ENCODE measurements at places on chromosomes 12 and 14.

DNA sequence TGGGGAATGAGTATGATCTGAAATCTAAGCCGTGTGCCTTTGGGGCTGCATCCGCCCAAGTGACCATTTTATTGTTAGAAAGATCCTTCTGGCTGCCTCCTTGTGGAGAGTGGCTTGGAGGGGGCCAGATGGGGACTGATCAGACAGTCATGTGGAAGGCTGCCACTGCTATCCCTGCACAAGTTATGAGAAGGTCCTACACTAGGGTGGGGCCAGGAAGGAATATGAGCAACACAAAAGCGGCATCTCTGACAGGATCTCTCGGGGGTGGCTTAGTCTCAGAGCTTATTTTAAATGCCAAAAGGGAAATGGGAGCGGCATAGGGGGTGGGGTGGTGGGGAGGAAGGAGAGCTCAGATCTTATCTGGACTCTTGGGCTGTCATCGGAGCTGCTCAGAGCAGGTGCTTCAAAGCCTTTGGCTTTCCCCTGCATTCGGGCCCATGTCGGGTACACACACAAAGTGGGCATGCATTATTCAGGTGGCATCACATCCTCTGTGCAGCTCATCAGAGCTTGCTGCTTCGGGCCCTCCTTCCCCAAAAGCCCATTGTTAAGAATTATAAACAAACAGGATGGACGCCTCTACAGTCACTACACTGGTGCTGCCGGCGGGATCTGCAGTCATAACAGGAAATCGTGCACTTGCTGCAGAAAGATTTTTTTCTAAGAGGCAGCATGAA lies 805.4 kb downstream of the VRK1 start:
- no peak for DNase-seq

GRCh38 chr14:104806625-104807465 lies 5.9 kb downstream of the ZBTB42 start:
- DNase-seq: no peak

DNA sequence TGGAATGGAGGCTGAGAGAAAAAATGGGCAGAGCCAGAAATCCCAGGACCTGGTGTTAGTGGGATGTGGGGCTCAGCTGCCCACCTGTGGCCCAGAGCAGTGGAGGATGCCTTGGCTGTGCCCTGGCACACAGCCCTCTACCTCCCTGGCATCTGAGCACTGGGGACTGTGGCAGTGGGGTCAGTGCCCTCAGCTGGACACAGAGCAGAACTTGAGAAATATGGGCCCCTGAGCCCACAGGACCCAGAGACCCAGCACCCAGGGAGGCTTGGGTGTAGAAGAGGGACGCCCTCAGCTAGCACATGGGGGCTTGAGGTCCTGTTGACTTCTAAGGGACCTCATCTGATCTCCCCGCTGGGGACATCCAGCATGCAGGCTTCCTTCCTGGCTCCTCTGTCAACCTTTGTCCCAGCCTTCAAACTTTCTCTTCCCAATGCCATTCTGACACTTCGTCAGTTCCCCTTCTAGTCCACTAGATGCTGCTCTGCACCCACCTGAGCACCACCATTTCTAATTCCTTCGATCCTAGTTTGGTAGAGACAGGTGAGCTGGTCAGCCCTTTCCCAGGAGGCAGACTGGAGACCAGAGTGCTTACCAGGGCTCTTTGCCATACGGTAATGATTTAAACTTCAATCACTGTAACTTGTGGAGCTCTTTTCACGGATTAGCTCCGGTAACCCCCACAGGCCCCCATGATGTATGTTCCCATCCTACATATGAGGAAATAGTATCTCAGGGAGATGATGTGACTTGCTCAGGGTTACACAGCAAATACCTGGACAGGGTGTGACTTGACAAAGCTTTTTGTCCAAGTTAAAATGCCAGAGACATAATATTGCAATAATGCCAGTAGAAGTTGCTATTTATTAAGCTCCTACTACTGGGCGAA lies 143.7 kb downstream of the ASCL4 start:
- DNase-seq: peak; percentile 24

GRCh38 chr12:66823857-66824570 lies 145.1 kb upstream of the GRIP1 start:
- DNase-seq: no peak

DNA sequence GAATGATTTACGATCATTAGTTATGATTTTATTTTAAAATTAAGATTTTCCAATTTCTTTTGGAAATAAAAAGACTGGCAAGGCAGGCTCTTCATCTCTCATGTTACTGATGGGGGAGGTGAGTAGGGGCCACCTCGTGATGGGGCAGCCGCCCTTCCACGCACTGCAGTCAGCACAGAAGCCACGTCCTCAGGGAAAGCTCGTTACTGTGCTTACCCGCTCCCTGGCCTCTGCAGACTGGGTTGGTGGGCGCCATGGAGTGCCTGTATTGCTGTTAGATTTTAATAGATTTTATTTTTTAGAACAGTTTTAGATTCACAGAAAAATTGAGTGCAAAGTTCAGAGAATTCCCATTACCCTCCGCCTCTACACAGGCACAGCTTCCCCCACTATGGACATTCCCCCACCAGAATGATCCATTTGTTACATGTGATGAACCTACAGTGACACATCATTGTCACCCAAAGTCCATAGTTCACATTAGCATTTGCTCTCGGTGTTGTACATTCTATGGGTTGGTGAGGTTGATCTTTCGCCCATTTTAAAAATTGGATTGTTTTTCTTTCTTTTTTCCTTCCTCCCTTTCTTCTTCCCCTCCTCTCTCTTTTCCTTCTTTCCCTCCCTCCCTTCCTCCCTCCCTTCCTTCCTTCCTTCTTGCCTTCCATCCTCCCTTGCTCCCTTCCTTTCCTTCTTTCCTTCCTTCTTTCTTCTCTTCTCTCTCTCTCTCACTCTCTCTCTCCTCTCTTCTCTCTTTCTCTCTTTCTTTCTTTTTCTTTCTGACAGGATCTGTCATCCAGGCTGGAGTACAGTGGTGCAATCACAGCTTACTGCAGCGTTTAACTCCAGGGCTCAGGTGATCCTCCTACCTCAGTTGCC lies 30.7 kb downstream of the ADGRD1 start:
- DNase-seq: no peak

DNA sequence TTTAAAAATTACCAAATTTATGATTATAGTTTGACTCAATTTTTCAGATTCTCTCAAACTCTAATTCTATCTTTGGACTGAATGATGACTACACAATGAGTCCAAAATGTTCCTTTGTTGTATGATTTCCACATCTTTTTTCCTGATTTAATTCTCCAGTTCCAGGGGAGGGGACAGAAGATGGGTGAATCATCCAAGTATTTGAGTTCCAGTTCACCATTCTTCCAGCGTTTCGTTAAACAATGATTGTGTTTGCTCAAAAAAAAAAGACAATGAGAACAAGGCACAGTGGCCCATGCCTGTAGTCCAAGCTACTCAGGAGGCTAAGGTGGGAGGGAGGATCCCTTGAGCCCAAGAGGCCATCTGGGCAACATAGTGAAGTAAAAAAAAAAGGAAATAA lies 23.8 kb downstream of the BAZ1A start:
- peak; percentile 90 for DNase-seq

GRCh38 chr12:101581190-101581589 lies 13.6 kb upstream of the MYBPC1 start:
- no peak for DNase-seq

- no peak for DNase-seq
Measured at GRCh38 chr12:98743362-98743953, 98.4 kb downstream of the APAF1 start.

DNA sequence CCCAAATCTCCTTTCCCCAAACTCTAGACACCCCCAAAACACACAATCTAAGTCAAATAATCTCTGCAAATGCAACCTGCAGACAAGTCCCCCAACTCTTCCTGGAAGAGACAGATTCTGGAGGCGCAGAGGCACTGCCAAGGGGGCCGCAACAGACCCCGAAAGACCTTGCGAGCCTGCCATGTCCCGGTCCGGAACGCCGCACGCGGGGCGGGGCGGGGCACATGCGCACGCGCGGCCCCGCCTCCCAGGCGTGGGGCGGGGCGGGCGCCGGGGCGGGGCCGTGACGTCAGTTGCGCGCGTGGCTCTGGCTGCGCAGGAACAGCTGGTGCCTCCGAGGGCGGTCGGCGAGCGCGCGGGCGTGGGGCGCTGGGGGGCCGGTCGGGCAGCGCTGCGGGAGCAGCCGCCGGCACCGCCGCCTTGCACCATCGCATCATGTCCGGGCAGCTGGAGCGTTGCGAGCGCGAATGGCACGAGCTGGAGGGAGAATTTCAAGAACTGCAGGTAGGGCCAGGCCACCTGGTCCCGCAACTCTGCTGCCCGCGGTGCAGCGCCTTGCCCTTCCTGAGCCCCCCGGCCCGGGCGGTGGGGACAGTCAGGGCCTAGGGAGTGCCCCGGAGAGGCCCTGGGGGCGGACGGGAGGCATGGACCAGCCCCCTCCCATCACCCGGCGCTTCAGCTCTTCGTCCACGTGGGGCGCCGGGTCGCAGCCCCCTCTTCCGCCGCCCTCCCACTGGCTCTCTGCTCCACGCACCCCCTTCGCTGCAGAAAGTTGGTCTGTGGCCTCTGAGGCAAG lies at the start of gene TMEM120B:
Gene TMEM120B (plus strand): TSS at position 292 of the 796 bp plus-strand sequence. CDS start 144 bp downstream, at position 436.
- DNase-seq: peak; percentile 56

GRCh38 chr14:56199982-56200577 lies 81.9 kb downstream of the PELI2 start:
- no peak for DNase-seq

DNA sequence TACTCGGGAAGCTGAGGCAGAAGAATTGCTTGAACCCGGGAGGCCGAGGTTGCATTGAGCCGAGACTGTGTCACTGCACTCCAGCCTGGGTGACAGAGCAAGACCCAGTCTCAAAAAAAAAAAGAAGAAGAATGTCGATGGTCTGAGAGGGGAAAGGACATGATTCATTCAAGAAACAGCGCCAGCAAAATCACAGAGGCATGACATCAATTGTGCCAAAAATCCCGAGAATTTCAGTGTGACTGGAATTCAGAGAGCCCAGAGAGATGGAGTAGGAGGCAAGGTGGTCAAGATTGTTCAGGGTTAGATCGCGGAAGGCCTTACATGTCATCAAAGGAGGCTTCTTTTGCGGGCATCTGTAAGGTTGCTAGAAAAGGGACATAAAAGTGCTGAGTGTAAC lies 483.3 kb downstream of the VRK1 start:
- no peak for DNase-seq

DNA sequence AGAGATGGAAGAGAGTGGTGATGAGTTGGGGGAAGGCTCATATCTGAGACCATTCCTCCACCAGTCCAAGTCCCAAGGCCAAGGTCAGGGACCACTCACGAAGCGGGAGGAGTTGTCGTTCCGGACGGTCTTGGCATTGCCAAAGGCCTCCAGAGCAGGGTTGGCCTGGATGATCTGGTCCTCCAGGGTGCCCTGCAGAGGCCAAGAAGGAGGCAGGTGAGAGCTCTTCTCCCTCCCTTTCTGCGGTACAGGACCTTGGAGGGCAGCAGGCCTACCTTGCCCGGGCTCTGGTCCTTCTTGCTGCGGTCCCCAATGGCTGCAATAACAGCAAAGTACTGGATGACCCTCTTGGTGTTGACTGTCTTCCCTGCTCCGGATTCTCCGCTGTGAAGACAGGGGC lies 4.0 kb downstream of the MYH7 start:
- no peak for DNase-seq

DNA sequence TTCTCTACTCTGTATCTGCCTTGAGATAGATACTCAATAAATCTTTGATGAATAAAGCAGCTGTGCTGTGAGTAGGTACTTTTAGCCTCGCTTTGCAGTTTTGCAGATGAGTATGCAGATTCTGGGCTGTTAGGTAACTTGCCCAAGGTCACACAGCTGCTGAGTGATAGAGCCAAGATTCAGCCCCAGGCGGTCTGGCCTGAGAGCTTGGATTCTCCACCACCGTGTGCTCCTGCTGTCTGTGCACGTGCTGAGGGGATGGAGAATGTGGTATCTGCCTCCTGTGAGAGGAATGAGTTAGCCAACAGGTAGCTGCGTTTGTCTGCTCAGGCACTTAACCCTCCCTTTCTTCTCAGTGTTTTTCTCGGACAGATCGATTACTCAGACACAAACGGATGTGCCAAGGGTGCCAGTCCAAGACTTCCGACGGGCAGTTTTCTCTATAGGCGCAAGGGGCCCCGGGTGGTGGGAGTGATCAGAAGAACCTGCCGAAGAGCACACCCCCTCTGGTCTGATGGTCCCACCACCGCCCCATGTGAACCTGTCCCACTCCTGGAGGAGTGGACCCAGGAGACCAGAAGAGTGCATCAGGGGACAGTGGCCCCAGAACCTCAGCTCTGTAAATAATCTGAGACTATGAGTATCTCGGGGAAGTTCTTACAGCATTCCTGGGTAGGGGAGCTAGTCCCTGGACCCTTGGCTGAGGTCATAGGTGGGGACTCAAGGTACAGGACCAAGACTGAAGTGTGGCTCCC lies 6.6 kb upstream of the CSAD start:
- no peak for DNase-seq

- DNase-seq: no peak
Measured at GRCh38 chr12:103768467-103769123, 72.4 kb downstream of the NT5DC3 start.

All from fibroblast of mammary gland (primary cell).